Thyroid gland (tissue), 4 donors: ENCODE measurements at places on chromosomes 2 and 18. TPM values are rescaled to one million over a fixed set of nuclear protein-coding genes. Genes with fewer than 3 reads are reported as not detected.
A peak's percentile ranks its signal among the peaks of the same experiment; 100 is the strongest.

- no peak for DNase-seq
Observed at GRCh38 chr2:192155511-192156118, 39.1 kb downstream of the TMEFF2 start.

GRCh38 chr2:204265681-204266181, 279.5 kb upstream of the PARD3B start:
- no peak for DNase-seq

Gene GREB1L
- total RNA-seq, result 25.0 TPM

- DNase-seq, result peak; percentile 9
Observed at GRCh38 chr2:6917761-6918421, 679 bp downstream of the RNF144A start.

GRCh38 chr2:29423061-29423666, 307.9 kb downstream of the CLIP4 start:
- DNase-seq, result no peak

- no peak for DNase-seq
Observed at GRCh38 chr18:75527848-75528685, 100.6 kb upstream of the SMIM21 start.

DNA sequence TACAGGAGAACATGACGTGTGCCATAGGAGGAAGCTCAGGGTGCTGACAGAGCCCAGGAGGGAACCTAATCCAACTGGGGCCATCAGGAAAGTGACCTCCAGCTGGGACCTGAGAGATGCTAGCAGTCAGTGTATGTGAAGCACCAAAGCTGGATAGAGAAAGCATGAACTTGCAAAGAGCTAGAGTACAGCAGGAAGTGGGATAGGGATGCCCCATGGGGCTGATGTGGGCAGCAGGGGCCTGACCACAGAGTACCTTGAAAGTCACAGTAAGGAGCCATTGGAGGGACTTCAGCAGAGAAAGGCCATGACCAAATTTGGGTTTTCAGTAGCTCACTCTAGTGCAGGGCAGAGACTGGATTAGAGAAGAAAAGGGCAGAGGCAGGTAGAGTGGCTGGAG, 91.6 kb upstream of the TTC39C start:
- DNase-seq, result no peak

DNA sequence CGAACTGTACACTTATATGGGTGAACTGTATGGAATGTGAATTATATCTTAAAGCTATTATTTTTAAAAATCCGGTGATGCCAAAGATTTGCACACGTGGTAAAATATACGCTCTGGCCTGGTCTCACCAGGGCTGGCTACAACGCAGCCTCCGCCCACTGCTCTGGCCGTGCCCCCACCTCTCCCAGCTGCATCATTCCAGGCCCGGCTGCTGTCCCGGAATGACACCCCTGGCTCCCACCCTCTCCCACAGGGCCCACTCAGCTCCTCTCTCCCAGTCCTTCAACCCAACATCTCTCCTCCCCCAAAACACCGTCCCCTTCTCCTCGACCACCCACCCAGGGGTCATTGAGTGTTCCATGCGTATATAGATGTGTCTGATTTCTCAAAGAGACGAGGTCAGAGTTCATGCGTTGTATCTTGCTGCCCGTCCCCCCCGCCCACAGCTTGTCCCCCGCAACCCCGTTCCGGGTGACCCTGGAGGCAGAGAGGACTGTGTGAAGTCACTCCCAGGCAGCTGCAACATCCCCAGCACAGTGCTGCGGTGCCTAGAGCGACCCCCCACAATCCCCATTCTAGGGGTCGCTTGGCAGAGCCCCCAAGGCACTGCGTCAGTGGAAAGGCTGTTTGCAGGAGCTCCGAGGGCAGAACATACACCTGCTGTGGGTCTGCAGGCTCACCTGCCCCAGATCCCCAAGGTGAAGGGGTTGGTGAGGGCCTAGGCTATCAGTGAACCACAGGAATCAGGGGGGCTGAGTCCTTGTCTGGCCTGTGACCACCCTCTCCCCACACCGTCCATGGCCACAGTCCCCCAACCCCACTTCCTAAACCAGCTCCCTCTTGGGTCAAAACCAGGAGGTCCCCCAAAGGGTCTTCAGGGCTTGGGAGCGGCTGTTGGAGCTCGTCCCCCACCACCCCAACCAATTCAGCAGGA, 13.3 kb downstream of the DNMT3A start:
- no peak for DNase-seq

- DNase-seq, result no peak
Observed at GRCh38 chr2:12828980-12829379, 112.2 kb downstream of the TRIB2 start.

DNA sequence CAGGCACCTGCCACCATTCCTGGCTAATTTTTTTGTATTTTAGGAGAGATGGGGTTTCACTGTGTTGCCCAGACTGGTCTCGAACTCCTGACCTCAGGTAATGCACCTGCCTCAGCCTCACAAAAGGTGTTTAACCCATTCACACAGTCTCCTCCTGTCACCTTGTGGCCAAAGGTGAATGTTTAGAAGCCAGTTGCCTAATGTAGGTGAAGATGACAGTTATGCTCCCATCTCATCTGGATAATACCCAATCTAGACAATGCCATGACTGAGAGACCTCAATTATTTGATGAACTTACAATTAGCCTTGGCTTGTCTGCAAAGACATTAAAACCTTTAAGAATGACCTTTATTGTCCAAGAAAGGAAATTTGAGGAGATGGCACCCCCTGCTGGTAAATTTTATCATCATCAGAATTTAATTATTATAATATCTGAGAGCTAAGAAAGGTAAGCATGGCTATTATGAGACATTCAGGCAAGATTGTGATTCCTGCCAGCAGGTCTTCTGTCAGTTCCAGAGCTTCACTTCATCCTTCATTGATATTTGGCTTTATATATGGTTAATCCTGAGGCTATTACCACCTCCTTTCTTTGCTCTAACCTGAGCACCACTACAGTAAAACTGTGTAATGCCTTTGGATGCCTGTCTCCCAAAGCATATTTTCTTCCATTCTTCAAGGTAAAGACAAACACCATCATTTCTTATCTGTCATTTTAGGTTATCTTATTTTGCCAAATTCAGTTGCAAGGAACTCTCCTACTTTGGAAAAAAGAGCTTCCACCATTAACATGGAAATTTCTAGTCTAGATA, 117.6 kb downstream of the FAM124B start:
- no peak for DNase-seq

Gene KCNG2
- not detected for total RNA-seq

- no peak for DNase-seq
Observed at GRCh38 chr18:10148189-10148929, 234.5 kb downstream of the VAPA start.

GRCh38 chr2:55056024-55056521, 5.8 kb upstream of the RTN4 start:
- no peak for DNase-seq
